ENCODE measurements at places on chromosomes 6 and 20.

- DNase-seq: no peak
Observed at GRCh38 chr20:48776306-48776705, 51.5 kb downstream of the PREX1 start.

DNA sequence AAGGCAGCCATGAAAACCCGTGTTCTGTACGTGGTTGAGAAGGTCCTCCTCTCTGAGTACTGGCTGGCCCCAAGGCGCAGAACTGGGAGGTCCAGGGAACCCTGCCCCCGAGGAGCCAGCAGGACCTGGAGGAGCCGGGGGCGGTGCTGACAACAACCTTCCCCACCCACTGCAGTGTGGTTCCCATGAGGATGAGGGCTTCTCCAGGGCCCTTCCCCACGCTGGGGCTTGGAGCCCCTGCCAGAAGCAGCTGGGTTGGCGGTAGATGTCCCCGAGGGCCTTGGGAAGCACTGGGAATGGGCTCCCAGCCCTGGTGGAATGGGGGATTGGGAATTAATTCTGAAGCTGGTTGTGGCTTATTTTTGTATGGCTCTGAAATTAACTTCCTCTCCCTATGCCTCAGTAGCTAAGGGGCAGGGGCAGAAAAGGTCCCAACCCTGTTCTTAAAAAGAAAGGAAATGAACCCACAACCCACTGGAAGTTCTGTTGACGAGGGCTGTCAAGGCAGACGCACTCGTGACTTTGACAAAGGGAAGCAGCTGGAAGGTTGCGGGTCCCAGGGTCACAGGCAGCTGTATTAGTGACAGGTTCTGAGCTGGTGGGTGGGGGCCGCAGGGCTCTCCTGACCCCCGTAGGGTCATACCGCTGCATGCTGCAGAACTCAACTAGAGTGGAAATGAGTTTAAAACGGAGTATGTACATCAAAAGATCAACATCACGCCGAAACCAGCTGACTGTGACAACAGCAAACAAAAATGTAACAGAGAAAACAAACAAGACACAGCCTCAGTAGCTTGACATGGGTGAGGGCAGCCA, 13.9 kb upstream of the HELZ2 start:
- no peak for DNase-seq

GRCh38 chr6:148981515-148981914, 234.7 kb downstream of the UST start:
- no peak for DNase-seq

DNA sequence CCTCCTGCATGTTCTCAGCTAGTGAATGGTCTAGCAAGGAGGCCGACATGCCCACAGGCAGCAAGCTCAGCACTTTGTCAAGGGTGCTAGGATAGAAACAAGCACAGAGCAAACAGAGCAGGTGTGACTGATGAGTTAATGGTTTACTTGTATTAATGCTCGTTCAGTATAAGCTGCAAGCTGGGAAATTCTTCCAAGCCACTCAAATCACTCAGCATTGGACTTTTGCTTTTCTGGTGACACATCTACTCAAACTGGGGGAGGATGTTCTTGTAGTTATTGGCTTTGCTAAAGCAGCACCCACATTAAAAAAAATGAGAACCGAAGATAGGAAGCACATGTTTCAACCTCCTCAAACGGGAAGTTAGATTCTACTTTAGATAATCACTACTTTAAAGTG, 43.1 kb upstream of the NEDD9 start:
- no peak for DNase-seq

DNA sequence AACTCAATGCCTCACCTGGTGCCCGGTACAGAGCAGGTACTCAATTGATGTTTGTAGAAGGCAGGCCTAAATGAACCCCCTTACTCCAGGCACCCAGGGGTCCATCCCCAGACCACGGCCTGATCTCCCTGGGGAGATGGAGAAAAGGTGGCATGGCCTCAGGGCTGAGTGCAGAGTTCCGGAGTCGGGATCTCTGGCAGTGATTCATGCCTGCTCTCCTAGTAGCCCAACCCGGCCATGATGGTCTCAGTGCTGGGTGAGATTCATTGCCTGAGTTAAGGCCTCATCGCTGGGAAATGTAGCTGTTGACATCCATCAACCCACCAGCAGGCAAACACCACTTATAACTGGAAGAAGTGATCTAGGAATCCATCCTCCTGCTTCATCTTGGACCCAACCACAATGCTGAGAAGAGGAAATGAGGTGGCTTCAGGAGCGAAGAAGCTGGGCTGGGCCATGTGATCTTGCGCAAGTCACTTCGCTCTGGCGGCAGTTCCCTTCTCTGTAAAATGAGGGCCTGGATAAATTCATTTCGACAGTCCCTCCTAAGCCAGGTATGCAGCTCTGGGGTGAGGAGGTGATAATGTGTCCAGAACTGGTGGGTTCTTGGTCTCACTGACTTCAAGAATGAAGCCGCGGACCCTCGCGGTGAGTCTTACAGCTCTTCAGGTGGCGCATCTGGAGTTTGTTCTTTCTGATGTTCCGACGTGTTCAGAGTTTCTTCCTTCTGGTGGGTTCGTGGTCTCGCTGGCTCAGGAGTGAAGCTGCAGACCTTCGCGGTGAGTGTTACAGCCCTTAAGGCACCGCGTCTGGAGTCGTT, 24.7 kb downstream of the ETV7 start:
- DNase-seq: no peak

- DNase-seq: no peak
Observed at GRCh38 chr6:167990016-167990945, 7.2 kb upstream of the KIF25 start.

DNA sequence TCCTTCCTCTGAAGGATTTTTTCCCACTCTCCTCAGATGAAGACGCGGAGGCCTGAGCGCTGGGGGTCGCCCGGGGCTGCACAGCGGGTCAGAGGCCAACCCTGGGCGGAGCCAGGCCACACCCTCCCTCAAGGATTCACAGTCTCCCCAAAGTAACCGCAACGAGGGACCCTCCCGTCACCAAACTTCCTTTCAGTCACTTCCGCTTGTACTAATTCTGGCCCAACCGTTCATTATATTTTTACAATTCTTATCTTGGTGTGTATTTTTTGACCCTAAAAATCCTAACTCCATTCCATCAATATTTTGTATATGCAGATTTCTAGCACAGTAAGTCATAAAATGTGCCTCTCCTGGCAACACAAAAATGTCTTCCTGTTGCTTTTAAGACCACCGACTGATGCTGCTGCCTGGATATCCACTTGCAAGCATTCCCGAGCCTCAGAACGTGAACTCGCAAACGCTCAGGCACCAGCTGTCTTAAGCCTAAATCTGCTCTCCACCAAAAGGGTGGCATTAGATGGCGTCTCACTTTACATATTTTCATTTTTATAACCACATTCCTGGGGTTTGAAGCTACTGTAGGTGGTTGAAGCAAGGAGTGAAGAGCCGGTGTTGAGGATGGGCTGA, 128.0 kb downstream of the DLL1 start:
- no peak for DNase-seq

- peak; percentile 86 for DNase-seq
Observed at GRCh38 chr6:17599877-17600526, at the start of gene FAM8A1. Gene FAM8A1, plus strand, starts transcription at chr6:17600302. Its CDS starts 108 bp downstream, at chr6:17600410.

- no peak for DNase-seq
Observed at GRCh38 chr6:50998905-50999304, 180.2 kb downstream of the TFAP2B start.

DNA sequence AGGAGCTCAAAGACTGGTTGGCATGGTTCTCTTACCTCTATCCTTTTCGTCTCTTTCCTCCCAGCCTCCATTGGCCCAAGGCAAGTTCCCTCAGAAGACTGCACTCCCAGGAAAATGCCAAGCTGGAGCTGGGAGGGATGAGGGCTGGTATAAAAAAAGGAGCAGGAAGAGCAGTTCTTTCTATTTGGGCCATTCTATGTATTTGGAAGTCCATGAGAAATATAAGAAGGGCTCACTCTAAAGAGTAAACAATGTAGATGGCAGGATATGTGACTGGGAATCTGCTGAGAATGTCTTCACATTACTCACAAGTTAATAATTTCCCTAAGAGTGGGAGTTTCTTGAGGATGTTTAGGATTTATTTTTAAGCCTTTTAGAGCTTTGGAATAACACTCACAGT, 36.6 kb upstream of the ADTRP start:
- no peak for DNase-seq

DNA sequence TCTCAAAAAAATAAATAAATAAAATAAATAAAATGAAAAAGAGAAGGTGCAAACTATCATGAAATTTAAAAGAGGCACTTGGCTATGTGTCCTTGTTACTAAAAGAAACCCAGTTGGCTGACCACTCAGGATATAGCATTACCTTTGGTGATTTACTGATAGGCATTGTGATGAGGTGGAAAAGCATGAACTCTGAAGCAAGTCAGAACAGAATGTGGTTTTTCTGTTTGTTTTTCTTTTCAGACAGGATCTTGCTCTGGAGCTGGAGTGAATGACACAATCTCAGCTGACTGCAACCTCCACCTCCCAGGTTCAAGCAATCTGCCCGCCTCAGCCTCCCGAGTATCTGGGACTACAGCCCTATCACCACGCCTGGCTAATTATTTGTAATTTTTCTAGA, 31.9 kb downstream of the ZNF184 start:
- no peak for DNase-seq

DNA sequence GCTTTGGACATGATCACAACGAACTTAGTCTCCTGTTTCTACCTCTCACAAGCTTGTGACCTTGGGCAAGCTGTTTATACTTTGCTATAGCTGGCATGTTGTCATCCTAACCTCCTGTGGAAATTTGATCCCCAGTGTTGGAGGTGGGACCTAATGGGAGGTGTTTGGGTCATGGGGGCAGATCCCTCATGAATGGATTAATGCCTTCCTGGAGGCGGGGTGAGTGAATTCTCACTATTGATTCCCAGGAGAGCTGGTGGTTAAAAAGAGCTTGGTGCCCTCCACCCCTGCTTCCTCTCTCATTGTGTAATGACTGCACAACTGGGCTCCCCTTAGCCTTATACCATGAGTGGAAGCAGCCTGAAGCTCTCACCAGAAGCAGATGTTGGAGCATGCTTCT, 228.9 kb downstream of the HIVEP2 start:
- no peak for DNase-seq

DNA sequence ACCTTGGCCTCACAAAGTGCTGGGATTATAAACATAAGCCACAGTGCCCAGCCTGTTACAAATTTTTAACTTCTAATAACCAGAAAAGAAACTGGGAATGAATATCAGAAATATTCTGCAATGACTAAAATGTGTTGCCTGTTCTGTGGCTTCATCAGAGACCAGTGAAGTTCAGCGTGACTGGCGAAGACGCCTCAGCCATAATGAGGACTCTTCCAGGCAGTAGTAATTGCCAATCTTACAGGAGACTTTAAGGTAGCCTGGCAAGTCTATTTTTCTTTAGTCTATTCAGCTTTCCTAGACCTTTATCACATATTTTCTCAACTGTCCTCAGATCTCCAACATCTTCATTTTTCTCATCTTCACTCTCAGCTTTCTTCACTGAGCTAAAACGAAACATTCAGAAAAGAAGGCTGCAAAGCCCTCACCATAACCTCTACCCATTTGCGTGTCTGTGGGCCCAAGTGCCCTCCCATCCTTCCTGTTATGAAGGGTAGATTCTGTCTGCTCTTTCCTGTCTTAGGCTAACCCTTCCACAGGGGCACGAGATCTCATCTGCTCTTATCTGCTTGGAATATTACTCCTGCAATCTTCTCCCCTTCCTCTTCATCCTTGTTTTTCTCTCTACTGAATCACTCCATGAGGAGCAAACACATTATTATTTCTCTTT, 42.0 kb upstream of the OLIG3 start:
- no peak for DNase-seq

- DNase-seq: peak; percentile 17
Observed at GRCh38 chr6:26607434-26608230, 10.9 kb downstream of the ABT1 start.

DNA sequence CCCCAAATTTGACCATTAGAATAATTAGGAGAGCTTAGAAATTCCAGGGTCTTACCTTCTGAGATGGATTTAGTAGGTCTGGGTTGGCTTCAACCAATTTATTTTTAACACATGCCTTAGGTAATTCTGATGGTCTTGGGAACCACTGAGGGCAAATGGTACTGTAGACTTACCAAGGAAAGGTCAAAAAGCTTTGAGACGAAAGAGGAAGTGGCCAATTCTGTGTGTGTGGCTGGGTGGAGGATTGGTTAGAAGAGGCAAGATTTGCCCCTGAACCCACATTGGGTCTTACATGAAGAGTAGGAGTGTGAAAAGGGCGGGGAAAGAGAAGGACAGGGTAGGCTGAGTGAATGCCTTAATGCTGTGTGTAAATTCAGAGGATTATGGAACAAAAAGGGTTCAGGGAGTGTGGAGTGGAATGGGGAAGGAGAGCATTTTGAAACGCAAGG, 2.7 kb downstream of the ITCH start:
- DNase-seq: no peak

DNA sequence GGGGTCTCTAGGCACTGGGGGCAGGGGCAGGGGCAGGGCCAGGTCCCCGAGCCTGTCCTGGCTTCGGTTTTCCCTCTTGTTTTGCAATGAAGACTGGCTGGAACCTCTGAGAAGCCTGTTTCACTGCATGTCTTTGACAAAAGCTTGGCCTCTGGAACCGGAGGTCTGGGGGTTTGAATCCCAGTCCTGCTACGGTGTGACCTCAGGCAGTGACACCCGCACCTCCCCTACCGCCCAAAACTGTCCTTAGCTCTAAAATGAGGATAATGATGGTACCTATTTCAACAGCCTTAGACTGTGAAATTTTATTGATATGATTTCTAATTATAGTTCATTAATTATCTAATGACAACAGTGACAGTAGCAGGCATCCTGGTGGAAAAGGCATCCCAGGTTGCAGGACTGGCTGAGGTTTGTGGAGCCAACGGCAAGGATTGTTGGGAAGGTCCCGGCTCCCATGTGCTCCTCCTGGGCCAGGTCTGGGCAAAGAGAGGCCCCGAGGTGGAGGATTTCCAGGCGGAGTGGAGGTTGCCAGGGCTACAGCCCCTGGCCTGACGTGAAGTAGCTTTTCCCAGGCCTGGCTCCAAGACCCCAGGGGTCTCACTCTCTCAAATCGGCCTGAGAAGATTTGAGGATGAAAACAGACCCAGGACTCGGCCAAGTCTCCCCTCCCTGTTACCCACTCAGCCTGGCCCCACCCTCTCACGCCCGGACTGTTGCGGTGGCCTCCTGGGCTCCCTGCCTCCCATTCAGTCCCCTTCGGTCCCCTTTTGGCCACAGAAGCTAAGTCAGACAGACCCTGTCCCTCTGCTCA, 57.9 kb downstream of the SNAI1 start:
- DNase-seq: no peak

GRCh38 chr6:209432-210103, 82.7 kb upstream of the DUSP22 start:
- peak; percentile 39 for DNase-seq

DNA sequence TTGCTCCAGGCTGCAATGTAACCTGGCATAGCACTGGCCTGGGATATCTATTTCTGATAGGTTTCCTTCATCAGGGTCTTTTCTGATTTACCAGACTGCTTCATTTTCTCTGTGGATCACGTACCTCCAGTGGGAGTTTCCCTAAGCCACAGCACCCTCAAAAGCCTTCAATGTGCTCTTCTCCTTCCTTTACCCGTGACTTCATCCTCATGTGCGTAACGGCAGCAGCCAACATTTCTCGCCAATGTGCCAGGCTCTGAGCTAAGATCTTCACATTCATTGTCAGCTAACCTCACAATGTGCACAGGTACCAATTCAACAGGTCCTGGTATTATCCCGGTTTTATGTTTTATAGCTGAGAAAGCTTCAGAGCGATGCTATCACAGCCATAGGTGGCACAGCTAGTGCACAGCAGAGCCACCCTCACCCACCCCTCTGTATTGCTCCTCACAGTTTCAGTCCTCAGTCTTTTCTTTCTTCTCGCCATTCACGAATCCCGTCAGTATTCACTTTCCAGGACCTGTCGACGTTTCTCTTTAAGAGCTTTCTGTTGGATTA, 58.2 kb downstream of the TNFAIP3 start:
- DNase-seq: no peak
